Fibroblast of skin of back (primary cell): ENCODE measurements at places on chromosomes 7 and 10.

GRCh38 chr10:127813290-127813689, 76.3 kb downstream of the FOXI2 start:
- no peak for DNase-seq

DNA sequence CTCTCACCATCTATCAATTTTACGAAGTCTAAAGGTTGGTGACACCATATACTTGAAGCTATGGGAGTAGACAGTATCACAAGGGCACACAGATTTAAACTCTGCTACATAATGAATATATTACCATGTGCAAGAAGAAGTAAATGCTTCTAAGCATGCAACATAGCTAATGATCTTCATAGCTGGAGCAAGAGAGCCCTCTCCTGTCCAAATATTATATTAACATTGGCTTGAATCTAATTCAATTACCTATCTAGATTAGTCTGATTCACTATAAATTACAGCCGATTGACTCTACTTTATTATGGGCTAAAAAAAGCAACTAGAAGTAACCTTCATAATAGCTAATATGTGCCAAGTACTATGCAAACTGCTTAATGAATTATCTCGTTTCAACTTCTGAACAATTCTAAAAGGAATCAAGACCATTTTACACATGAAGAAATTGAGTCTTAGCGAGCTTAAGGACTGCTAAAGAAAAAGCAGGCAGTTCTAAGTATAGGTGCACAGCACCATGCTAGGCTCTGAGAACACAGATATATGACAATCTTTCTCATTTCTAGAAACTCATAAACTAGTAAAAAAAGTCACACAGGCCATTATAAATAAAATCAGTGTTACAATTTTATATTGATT, 21.9 kb downstream of the FRA10AC1 start:
- peak; percentile 50 for DNase-seq

DNA sequence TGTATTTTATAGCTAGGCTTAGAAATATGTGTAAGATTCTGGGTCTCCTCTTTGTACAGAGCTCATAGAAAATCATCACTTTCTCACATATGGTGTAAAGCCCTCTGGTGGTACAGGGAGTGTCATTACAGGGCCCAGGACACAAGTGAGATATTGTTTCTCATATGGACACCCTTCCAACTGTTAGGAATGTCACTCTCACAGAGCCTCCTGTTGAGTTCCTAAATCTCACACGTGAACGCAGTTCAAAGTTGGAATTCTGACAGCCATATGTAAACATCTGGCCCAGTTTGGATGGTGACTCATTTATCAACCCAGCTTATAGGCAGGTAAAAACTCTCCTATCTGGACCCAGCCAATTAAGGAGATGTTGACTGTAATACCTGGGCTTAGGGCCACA, 35.4 kb upstream of the ZNF107 start:
- DNase-seq: peak; percentile 2

- DNase-seq: no peak
These were observed 230.5 kb downstream of the FANK1 start for GRCh38 chr10:126126866-126127265.

- DNase-seq: no peak
These were observed 91.6 kb downstream of the CXCL12 start for GRCh38 chr10:44293306-44293778.

- no peak for DNase-seq
These were observed 17.9 kb downstream of the PDK4 start for GRCh38 chr7:95578299-95578855.

- DNase-seq: peak; percentile 62
These were observed 7.6 kb upstream of the ZNF503 start for GRCh38 chr10:75408911-75409885.

DNA sequence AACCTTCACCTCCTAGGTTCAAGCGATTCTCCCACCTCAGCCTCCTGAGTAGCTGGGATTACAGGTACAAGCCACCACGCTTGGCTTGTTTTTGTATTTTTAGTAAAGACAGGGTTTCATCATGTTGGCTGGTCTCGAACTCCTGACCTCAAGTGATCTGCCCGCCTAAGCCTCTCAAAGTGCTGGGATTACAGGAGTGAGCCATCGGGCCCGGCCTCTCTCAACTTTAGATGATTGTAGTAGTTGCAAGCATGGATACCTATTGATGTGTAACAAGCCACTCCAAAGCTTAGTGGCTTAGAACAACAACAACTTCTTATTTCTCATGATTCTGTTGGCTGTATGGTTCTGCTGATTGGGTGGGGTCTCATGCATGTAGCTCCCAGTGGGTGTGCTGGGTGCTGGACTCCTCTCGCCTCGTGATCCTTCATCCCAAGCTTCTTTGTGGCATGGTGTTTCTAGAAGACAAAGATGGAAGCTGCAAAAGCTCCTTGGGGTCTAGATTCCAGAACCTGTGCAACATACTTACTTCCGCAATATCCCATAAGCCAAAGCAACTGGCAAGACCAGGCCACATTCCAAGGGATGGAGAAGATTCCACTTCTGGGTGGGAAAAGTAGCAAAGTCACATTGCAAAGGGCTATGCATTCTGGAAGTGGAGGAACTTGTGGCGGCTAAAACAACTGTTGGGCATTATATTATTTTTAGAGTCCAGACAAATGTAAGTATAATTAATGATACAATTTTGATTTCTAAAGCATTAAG, 37.9 kb downstream of the SKIDA1 start:
- no peak for DNase-seq

GRCh38 chr10:44325157-44325556, 59.7 kb downstream of the CXCL12 start:
- DNase-seq: no peak

DNA sequence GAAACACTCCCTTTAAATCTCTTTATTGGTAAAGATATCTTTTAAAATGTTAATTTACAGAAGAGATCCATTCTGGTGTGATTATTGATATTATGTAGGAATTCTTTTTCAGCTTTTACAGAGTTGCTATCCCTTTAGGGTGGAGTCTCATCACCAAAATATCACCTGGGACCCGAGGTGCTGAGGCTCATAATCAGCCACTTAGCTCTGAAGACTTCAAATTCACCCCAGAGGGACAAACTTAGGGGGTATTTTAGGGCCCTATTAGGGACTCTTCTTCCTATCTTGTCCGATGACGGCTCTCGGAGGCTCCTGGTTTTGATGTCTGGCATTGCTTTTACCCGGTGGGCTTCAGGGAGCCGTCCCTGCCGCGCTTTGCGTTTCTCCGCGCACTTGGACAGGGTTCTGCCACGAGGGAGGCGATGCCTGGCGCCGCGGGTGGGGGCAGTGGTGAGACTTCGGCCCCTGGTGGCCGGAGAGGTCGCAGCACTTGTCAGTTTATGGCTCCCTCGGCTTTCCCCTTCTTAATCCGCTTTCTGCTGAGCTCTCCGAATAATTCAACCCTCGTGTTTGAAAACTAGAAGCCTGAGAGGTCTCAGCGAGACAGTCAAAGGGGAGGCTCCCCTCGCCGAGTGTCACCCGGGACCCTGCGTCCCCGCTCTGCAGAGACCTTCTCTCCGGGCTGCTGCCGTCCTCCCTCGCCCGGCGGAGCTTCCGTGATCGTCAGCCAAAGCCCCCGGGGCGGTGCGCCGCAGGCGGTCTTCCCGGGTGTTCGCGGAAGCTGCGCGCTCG, 27.8 kb downstream of the RBM20 start:
- DNase-seq: peak; percentile 75

GRCh38 chr7:151550656-151551286, 31.1 kb upstream of the RHEB start:
- peak; percentile 78 for DNase-seq

- DNase-seq: no peak
These were observed 20.9 kb upstream of the ZNF12 start for GRCh38 chr7:6727663-6728062.

DNA sequence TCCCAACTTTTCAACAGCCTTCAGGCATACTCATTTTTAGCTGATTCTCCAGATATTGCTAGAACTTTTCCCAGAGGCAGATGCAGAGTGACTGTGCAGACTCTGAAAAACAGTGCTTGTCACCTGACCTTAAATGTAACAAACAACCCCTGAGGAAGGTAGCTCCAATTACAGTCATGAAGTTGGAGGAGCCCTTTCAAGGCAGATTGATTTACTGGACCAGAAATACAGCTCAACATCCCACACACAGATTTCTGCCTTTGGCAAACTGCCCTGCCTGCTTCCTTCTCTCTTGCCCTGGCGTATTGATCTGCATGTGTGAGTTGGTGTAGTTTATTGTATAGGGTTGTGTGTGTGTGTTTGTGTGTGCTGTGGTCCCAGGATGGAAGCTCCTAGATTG, 38.5 kb downstream of the PYROXD2 start:
- no peak for DNase-seq

DNA sequence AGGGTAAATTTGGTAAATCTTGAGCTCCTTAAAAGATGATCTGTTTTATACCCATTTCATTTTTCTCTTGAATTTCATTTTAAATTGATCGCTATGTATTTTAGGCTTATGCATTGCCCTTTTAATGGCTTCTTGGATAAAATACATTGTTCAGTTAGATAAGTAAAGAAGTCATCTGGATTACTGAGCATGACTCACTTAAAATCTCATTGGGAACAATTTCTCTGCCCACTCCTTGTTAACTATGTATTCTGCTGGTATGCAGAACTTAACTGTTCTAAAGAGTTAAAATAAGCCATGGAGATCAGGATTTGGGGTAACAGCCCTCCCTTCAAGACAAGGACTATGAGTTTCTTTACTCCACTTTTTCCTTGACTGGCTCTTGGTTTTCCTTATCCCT, 134.2 kb downstream of the SND1 start:
- DNase-seq: peak; percentile 51

DNA sequence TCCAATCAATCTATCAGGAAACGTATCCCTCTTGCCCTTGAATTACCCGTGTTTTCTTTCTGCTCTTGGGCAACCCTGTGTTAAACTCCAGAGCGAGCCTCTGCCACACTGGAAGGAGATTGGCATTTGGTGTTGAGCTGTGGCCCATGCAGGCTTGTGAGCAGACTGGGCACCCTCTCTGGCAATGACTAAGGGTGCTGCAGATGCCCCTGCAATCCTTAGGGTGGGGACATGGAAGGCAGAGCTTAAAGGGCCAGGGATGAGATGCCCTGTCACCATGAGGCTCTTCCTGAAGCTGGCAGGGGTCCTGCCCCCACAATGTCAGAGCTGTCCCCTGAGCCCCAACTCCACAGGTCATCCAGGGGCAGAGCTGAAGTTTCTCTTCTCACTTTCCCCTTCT, 19.5 kb upstream of the FAM180A start:
- no peak for DNase-seq

GRCh38 chr7:29875741-29876140, 69.4 kb downstream of the WIPF3 start:
- DNase-seq: no peak

GRCh38 chr7:146635205-146636032, 518.8 kb downstream of the CNTNAP2 start:
- no peak for DNase-seq

- DNase-seq: no peak
These were observed 29.2 kb downstream of the DLD start for GRCh38 chr7:107920048-107920772.

GRCh38 chr10:91681361-91682276, 48.7 kb upstream of the PPP1R3C start:
- peak; percentile 7 for DNase-seq

GRCh38 chr10:97827702-97828291, 21.8 kb upstream of the GOLGA7B start:
- peak; percentile 70 for DNase-seq

- no peak for DNase-seq
These were observed 20.7 kb downstream of the ABI1 start for GRCh38 chr10:26839966-26840627.

DNA sequence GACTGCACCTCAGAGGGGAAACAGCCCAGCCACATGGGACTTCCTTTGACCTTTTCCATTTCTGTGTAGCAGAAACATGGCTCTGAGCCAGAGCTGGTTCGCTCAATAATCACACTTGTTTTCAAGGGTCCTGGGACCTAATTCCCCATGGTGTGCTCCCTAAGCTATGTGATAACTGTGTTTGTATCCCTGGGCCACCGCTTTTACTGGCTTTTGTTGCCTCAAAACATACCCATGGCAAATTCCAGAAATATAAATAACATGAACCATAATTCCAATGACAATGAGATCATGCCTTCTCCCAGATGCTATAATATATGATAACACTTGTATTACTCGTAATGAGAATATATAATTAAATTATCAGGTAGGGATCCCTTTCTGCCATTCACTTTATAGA, 196.4 kb downstream of the GFRA1 start:
- DNase-seq: peak; percentile 58

DNA sequence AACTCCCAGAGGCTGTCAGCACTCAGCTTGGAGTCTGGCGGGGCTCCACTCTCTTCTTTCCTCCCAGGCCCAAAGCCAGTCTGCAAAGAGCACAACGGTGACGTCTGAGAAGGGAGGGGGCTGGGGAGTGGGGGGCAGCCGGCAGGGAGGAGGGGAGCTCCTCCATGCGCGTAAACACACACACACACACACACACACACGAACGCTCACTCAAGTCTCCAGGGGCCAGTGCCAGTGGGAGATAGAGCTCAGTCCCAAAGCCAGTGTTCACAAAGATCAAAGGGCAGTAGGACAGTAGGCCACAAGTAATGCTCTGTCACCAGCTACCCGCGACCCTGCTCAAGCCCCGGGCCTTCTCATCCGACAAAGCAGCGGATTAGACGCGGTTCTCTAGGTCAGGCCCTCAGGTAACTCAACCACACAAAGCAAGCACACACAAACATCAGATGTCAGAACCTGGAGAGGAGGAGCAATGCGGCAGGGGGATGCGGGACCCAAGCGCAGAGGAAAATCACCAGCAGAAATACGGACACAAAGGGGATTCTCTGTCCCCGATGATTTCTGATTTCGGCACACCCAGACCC, 19.9 kb downstream of the TCAF1 start:
- DNase-seq: peak; percentile 48

- DNase-seq: no peak
These were observed 24.3 kb downstream of the SMC3 start for GRCh38 chr10:110591760-110592159.

DNA sequence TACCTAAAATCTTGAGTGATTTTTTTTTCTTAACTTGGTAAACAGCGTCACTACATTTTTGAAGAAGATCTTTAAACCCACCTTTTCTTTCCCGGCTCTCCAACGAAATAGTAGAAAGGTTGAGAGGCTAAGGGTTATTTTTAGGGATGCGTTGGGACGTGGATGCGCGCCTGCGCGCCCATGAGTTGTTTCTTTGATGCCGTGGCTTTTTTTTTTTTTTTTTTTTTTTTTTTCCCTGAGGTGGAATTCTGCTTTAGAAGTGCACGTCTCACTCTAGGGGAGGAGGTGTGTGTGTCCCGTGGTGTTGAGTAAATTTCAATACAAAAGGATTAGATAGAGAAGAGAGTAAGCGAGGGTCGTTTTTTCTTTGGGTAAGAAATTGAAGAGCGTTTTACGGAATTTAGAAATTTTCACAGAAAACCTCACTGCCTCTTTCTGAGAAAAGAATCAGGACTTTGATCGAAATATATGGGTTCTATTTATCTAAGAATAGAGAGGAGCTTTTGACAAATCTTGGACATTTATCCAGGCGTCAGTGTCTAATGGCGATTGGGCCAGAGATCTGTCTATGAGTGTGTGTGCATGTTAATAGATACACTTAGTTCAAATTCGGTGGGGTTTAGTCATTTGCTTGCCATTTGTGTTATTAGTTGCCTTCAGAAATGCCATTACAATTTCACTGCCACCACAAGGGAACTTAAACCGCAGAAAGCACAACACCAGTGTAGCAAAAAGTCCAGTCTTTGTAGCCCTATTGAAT, 1.2 kb upstream of the SP8 start:
- no peak for DNase-seq

GRCh38 chr10:88273567-88273966, 309.6 kb downstream of the RNLS start:
- no peak for DNase-seq
